Right ventricle myocardium inferior (tissue), 1 donor: ENCODE measurements at places on chromosomes 5 and 9.

DNA sequence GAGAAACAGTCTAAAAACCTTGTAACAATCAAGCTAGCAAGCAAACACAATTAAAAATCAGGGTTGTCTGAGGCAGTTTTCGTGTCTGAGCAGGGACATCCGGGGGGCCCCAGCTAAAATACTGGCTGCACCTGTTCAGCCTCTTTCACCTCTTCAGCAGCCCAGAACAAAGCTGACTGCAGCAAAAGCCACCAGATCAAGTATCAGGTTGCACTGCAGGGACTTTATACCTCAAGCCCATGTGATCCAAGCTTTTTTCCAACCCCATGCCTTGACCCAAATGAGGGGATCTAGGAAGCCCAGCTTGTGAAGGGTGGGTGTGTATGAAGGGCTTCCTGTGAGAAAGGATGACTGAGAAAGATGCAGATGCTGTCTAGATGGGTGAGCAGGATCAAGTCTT, 133.4 kb downstream of the SEMA6A start:
- no peak for DNase-seq

DNA sequence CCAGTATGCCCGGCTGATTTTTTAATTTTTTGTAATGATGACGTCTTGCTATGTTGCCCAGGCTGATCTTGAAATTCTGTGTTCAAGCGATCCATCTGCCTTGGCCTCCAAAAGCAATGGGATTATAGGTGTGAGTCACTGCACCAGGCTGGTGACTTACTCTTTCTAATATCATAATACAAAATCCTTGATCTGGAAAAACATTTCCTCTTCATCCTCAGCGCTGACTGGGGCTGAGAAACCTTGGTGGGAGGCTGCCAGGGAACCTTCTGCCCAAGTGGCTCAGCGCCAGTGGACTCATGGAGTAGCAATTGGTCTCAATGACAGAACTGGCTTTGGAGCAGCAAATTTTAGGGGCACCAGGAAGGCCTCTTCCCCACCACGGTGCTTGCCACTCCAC, 17.5 kb upstream of the SEMA4D start:
- no peak for DNase-seq

DNA sequence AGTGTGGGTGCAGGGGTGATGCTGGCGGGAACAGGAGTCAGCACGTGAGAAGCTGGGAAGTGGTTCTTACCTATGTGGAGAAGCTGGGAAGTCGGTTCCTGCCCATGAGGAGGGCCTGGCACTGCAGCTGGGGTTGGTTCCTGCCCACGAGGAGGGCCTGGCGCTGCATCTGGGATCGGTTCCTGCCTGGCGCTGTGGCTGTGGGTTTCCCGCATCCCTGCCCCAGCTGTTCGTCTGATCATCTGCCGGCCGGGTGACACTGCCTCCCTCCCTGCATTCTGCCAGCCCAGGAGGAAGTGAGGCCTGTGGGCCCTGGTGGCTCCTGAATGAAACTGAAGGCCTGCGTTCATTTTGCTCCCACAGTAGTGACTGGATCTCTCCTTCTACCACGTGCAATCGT, 5.1 kb downstream of the OBP2A start:
- no peak for DNase-seq

GRCh38 chr5:65014769-65015168, 246.0 kb downstream of the CWC27 start:
- no peak for DNase-seq

GRCh38 chr9:79240774-79241173, 331.0 kb upstream of the TLE4 start:
- no peak for DNase-seq

GRCh38 chr9:138020795-138021182, 143.2 kb downstream of the CACNA1B start:
- no peak for DNase-seq

- no peak for DNase-seq
These were observed 485.0 kb downstream of the ENC1 start for GRCh38 chr5:74155501-74155900.

GRCh38 chr9:79034583-79034982, 537.2 kb upstream of the TLE4 start:
- DNase-seq: no peak

GRCh38 chr5:27392716-27393115, 354.3 kb upstream of the CDH9 start:
- no peak for DNase-seq

- DNase-seq: no peak
These were observed 9.4 kb upstream of the REEP5 start for GRCh38 chr5:112931473-112931872.

DNA sequence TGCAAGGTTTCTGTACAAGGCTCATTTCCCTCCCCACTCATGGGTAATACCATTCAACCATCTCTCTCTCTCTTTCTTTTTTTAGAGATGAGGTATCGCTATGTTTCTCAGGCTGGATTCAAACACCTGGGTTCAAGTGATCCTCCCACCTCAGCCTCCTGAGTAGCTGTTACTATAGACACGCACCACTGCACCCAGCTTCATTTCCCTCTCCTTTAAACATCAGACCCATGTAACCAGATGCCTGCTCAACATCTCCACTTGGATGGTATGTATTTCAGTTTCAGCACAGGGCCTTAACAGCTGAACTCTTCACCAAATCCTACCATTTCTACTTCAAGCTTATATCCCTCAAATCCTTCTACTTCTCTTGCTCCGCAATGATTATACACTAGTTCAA, 117.4 kb downstream of the SSBP2 start:
- no peak for DNase-seq

GRCh38 chr5:180153099-180153498, 55.9 kb downstream of the RASGEF1C start:
- no peak for DNase-seq

- no peak for DNase-seq
These were observed 44.9 kb downstream of the SHB start for GRCh38 chr9:38024036-38024681.

DNA sequence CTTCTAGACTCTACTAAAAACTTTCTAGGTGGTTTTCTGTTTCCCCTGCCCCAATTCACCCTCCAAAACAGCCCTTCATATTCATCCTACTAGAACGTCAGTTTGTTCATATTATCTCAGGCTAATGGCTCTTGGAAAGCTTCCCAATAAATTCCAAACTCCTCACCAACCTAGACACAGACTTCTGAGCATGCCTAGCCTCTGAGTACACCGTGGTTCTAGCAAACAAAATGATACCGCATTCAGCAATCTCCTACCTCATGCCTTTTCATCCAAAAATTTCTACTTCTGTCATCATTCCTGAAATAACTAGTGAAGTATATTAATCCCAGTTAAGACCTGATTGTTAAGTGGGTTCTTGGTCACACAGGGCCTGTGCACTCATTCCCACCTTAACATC, 46.5 kb upstream of the NR5A1 start:
- no peak for DNase-seq

DNA sequence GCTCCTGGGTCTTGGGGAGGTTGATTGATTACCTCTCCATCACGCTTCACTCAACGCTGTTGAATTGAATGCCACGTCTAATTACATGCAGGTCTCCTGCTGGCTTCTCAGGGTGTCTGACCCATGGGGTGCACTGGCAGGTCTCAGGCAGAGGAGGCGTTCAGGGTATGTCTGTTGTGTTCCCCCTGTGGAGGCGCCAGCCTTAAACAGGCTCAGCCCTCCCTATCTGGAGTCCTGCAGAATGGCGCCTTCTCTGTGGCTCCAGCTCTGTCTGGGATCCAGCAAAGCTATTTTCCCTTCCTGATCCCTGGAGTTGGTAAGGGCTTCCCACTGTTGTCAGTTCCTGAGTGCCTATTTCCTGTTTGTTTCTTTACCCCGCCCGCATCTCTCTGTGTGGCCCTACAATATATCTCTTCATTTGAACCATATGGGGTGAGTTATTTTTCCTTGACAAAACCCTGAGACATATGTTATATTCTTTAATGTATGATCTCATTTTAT, 150.0 kb downstream of the NTRK2 start:
- DNase-seq: no peak

DNA sequence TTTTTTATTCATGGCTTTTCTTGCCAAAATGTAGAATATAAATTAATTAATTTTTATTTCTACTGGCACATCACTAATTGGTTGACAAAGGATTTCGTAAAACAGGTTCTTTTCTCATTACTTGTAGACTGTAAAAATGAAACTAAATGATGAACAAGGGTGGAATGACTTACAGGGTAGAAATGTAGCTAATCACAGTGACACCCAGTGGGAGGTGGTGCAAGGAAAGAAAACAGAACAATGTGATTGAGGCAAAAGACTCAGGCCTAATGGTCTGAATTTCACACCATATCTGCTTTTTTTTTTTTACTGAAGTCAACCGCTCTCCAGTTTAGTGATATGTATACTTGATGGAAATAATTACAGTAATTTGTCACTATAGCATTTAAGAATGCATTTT, 28.9 kb downstream of the GABRG2 start:
- DNase-seq: no peak

- peak; percentile 85 for DNase-seq
These were observed 14.0 kb upstream of the EGFL7 start for GRCh38 chr9:136648751-136649150.

DNA sequence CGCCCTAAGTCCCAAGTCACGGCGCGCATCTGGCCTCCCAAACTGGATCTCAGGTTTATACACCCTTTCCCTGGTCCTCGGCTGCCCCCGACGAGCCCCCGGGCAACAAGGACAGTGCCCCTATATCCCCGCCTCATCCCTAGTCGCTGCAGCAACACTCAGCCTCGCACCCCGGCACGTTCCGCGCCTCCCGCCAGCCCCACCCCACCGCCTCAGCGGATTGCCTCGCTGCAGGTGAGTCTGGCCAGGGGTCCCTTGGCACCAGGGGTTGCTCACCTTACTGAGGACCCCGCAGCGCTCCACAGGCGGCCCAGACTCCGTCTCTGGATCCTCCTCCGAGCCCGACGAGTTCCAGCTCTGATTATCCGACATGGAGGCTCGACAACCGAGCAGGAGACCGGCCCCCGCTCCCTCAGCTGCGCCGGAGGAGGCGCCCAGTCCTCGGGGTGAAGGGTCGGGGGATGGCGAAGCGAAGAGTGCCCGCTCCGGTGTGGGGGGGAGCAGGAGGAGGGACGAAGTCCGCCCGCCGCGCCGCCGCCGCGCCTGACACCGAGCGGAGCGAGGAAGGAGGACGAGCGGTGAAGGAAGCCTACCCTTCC, 494 bp downstream of the CERT1 start:
- DNase-seq: peak; percentile 71

DNA sequence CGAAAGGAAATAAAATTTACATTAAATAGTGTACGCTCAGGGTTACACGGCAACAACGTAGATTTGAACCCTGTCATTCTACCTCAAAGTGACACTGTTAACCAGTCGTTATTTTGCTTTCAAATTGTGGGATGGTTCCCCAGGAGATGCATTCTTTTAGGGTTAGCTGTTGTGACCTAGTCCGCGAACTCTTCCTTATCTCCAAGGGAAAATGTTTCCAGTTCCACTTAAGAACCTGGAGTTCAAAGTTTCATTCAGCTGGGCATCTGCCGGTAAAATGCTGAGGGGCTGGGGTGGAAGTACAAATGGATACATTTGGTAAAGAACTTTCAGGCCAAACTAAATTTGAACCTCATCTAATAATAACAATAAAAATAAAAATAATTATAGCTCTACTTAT, 264.6 kb downstream of the NR3C1 start:
- no peak for DNase-seq

- DNase-seq: no peak
These were observed 16.4 kb upstream of the ZBTB34 start for GRCh38 chr9:126844085-126844484.

DNA sequence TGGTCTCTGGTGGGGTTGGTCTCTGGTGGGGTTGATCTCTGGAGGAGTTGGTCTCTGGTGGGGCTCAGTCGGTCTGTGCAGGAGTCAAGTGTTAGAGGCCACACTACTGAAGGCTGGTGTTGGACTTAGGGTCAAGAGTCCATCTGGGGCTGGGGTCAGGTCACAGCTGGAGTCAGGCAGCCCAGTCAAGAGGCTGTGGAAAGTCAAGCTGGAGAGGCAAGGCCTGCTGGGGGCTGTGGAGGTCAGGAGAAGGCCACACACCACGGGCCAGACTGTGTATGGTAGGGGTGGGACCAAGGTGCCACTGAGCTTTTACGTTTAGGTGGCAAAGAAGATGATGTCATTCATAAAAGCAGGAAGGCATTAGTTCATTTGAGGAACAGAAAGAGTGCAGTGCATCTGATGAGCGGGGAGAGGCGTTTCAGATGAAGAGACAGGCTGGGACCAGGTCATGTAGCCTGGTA, 16.7 kb upstream of the CD74 start:
- no peak for DNase-seq

DNA sequence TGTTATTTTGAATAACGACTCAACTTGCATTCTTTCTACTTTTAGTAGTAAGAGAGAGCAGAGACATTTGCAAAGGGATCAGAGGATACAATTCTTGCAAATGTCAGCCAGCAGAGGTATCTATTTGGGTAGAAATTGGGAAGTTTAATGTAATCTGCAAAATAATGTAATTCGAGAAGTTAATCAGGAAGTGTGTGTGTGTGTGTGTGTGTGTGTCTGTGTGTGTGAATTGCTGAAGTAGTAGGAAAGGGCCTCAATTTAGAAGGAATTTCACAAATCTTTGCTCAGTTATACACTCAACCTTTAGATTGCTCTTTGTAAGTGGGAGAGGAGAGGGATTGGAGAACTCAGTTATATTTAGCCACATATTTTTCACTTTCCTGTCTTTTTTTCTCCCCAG, 11.0 kb upstream of the IFNA1 start:
- no peak for DNase-seq

- DNase-seq: no peak
These were observed 18.3 kb downstream of the MOCS2 start for GRCh38 chr5:53091289-53091688.
